ENCODE measurements at places on chromosomes 3 and 15. TPM values are rescaled to one million over a fixed set of nuclear protein-coding genes. Genes with fewer than 3 reads are reported as not detected.

Gene MNS1
- total RNA-seq: 0.08 TPM

Gene CLDN16
- 0.75 TPM for total RNA-seq

Gene ADCY5
- total RNA-seq: 3.1 TPM

Gene SNX22
- total RNA-seq: 37.4 TPM

Gene ALDH1A3
- total RNA-seq: 8.4 TPM

GRCh38 chr3:89628856-89629670, 521.6 kb downstream of the EPHA3 start:
- DNase-seq: no peak

DNA sequence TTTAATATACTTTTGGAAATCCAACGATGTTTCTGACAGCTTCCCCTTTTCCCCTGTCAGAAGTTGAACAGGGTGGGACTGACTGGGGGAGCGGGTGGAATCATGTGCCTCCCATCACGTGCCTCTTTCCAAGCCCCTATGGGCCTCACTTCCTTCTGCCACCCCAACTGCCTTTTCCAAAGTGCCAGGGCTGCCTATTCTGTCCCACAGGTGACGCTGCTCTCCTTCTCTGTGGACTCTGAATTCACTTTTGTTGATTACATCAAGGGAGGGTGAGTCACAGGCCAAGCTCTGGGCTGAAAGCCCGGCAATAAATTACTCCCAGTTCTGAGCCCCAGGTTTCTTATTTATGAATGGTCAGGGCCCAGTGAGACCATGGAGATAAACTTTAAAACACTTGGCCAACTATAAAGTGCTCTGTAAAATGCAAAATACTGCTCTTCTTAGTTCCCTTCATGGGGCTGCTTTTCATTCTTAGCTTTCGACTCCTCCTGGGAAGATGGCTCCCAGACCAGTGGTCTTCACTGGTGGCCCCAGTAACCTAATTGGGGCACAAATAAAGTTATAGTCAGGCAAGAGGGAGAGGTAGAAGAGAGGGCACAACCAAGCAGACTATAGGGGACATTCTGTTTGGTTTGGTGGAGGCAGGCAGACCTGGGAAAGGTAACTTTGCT, 12.3 kb downstream of the CPNE9 start:
- no peak for DNase-seq

DNA sequence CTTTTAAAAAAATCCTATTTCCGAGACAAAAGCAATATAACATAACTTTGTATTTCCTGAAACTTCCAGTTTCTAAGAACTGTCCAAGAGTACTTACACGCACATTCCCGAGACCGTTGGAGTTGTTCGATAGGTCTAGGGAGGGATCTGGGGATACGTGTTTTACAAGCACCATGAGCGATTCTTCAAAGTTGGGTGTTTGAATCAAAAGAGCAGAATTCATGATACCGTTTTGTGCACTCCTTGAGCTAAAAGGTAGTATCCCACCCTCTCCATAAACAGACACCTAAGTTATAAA, 700 bp upstream of the EDEM1 start:
- DNase-seq: no peak

DNA sequence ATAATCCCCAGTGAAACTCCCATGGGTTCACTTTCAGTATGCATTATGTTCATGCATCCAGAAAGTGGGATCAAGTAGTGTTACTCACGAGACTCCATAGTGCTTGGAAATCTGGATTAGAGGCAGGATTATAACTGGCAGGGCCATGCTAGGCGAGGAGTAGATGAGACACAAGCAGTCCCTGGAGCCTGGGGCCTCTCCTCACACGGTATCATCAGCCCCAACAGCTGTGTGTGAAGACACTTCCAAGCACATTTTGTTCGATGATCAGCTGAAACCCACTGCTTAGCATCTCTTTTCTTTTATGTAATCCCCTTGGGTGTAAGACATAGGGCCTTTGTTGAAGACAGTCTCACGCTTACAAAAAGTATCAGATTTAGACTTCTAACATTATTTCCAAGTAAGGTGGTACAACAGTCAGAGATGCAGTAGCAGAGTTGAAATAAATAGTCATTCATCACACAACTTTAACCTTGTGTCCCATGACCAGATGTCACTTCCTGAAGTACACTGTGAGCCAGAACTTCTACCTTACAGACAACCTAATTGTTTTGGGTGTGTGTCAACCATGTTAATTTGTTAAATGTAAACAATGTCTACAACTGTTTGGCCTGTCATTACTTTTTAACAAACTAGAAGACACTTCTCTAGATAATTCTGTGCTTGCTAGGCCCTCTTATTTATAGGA, 116.9 kb downstream of the GADL1 start:
- no peak for DNase-seq

DNA sequence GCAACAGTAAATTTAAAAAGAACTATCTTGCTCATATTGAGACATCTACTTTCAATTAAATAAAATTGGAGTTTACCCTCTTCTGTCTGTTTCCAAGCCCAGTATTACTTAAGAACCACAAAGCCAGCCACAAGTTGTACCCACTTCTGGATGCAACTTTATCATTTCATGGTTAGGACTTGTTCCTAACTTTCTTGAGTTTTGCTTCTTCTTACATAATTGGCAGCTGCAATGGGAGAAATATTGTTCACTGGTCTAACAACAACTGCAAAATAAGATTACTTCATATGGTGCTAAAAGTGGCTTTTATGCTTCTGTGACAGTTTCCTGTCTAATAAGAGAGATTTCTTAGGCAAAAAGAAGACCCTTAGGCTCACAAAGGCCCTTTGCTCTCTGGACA, 240.6 kb downstream of the OTOL1 start:
- DNase-seq: no peak

GRCh38 chr3:130010556-130010955, 36.0 kb downstream of the TRH start:
- no peak for DNase-seq

DNA sequence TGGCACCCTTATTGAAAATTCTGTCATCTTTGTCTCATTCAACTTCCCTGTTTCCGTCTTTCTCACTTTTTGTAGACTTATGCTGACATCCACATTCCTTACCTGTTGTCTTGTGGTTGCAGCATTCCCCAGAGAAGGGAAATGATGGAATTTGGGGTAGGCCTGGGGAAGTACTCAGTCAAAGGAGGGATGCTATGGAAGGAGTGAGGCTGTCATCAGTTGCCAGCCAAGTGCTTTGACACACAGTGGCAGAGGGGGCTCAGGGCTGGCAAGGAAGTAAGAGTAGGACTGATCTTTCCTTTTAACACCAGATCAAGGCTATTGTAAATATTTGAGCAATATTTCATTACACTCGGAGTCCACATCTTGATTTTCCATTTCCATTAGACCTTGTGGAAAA, 64.4 kb downstream of the RPLP1 start:
- no peak for DNase-seq

GRCh38 chr3:139794469-139795265, 116.9 kb upstream of the NMNAT3 start:
- no peak for DNase-seq
